ENCODE measurements at places on chromosomes 2 and 18.

DNA sequence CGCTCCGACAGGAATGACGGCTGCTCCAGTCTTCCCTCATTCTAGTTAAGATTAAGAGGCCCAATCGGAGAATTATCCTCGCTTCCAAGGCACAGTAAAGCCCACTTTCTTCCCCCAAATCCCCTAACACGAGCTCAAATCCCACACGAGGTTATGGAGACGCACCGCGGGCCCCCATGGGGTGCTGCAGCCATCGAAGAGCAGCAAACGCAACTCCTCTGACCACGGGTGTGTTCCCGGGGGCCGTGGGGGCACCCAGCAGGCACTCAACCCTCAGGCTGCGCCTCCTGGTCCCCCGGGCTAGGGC is 446 bp downstream of the COPS9 start:
- no peak for DNase-seq
- H3K27ac ChIP-seq, result peak overlapping the region; percentile 93
- H3K4me3 ChIP-seq, result peak overlapping the region; percentile 91
- peaks cover 17% of the 10 kb centered on the region for H3K4me1 ChIP-seq
- no peaks in the 10 kb centered on the region for H3K27me3 ChIP-seq

DNA sequence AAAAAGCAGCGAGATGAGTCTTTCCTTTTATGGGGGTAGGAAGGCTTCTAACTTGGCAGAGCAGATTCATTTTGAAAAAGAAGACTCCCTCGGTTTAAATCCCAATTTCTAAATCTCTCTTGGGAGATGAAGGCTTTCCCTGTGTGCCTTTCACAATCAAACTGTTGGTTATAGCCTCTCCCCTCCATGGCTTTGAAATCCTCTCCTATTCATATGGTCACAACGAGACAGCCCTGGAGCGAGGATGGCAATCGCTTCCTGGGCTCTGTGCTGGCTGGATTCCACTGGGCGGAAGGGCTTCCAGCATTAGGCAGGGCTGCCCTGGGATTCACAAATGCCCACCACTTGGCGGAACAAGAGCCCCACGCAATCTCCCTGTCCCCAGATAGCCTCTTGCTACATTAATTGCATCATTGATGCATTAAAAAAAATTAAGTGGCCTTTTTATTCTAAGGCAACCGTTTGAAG is 1.6 kb downstream of the CAVIN2 start:
- DNase-seq, result peak; percentile 68
- H3K4me3 ChIP-seq, result peak overlapping the region; percentile 90
- H3K36me3 ChIP-seq, result peaks cover 15% of the 10 kb centered on the region
- peak overlapping the region; percentile 86 for H3K27ac ChIP-seq
- no peaks in the 10 kb centered on the region for H3K27me3 ChIP-seq
- peaks cover 45% of the 10 kb centered on the region for H3K4me1 ChIP-seq

DNA sequence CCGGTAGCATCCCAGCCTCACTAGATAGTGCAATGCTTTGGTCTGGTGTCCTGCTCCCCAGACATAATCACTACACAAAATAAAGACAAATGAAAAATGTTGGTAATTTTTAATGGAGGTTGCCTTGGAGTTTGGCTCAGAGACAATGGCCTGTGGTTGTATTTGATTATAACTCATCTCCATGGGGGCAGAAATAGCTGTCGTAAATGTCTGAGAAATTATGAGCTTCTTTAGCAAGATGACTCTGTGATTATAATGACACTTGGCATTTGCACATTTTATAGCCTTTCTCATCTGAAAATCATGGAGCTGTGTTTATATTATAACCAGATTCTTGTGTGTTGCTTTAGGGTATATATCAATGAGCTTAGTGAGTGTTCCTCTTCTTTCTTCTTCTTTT is 1779.7 kb upstream of the CELF4 start:
- H3K36me3 ChIP-seq, result no peaks in the 10 kb centered on the region
- DNase-seq, result no peak
- no peak overlapping the region for H3K27ac ChIP-seq
- H3K4me1 ChIP-seq, result no peaks in the 10 kb centered on the region

DNA sequence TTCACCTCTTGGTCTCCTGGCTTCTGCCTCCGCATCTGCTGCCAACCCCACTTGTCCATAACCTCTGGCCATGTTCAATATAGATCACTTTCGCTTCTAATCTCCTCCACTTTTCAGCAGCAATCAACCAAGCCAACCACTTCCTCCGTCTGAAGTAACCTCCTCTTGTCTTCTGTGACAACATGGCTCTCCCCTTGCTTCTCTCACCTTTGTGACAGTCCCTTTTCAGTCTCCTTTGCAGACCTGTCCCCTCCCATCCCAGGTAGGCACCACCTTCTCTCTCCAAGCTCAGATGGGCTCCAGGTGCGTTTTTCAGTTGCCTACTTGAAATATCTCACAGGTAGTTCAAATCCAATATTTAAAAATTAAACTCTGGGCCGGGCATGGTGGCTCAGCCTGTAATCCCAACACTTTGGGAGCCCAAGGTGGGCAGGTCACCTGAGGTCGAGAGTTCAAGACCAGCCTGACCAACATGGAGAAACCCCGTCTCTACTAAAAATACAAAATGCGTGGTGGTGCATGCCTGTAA is 4.7 kb upstream of the PSD4 start:
- H3K4me1 ChIP-seq, result peaks cover 14% of the 10 kb centered on the region
- DNase-seq, result no peak
- H3K27me3 ChIP-seq, result no peaks in the 10 kb centered on the region
- no peak overlapping the region for H3K4me3 ChIP-seq

- no peaks in the 10 kb centered on the region for H3K36me3 ChIP-seq
- H3K27me3 ChIP-seq, result no peaks in the 10 kb centered on the region
- peaks cover 35% of the 10 kb centered on the region for H3K4me1 ChIP-seq
Measured at GRCh38 chr18:59715966-59716369, 18.7 kb upstream of the CCBE1 start.

GRCh38 chr2:153972412-153972811 is 100.7 kb downstream of the GALNT13 start:
- no peaks in the 10 kb centered on the region for H3K4me1 ChIP-seq
- H3K4me3 ChIP-seq, result no peak overlapping the region
- H3K27me3 ChIP-seq, result no peaks in the 10 kb centered on the region
- H3K36me3 ChIP-seq, result no peaks in the 10 kb centered on the region
- DNase-seq, result no peak
- H3K27ac ChIP-seq, result no peak overlapping the region

DNA sequence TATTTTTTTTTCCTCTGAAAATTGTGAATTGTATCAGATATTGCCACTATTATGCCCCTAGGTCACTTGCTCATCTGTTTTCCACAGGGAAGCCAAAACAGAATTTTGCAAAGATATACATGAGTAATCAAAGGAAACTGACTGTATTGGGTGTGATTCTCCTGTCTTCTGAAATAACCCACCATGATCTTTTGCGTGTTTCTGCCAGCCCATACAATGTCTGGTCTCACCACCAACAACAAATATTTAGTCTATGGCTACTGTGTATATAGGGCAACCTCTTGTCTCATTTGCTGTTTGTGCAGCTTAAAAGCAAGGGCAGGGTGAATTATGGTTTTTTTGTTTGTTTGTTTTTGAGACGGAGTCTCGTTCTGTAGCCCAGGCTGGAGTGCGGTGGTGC is 26.5 kb downstream of the EPAS1 start:
- peak; percentile 43 for DNase-seq
- no peak overlapping the region for H3K4me3 ChIP-seq
- H3K36me3 ChIP-seq, result peaks cover 10% of the 10 kb centered on the region
- peaks cover 61% of the 10 kb centered on the region for H3K4me1 ChIP-seq
- no peaks in the 10 kb centered on the region for H3K27me3 ChIP-seq

GRCh38 chr2:118249531-118249930 is 161.3 kb downstream of the INSIG2 start:
- no peaks in the 10 kb centered on the region for H3K36me3 ChIP-seq
- no peaks in the 10 kb centered on the region for H3K27me3 ChIP-seq
- no peak overlapping the region for H3K27ac ChIP-seq
- H3K4me3 ChIP-seq, result no peak overlapping the region

DNA sequence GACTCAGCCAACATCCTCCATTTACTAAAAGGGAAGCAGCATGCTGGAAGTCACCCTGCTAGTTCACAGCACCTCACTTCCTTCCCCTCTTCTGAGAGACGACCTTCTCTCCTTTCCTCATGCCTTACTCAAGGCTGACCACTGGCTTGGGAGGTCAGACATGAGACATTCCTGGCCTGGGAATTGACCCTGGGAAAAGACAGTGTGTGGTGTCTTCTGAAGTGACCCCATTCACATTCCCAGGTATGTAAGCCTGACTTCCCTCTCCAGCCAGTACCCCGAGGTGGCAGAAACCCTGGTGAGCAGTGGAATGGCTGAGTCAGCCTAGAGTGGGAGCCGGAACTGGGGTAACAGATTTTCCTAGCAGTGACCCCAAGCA is 92.4 kb downstream of the PLB1 start:
- no peak overlapping the region for H3K4me3 ChIP-seq
- no peak overlapping the region for H3K27ac ChIP-seq
- H3K36me3 ChIP-seq, result peaks cover 5% of the 10 kb centered on the region
- DNase-seq, result no peak
- no peaks in the 10 kb centered on the region for H3K27me3 ChIP-seq

GRCh38 chr2:11073776-11074175 is 81.5 kb upstream of the SLC66A3 start:
- DNase-seq, result no peak
- H3K27ac ChIP-seq, result no peak overlapping the region
- no peaks in the 10 kb centered on the region for H3K4me1 ChIP-seq
- H3K27me3 ChIP-seq, result peaks cover 51% of the 10 kb centered on the region
- H3K36me3 ChIP-seq, result no peaks in the 10 kb centered on the region
- no peak overlapping the region for H3K4me3 ChIP-seq

GRCh38 chr18:23284629-23285028 is 149.3 kb downstream of the CABLES1 start:
- peak overlapping the region; percentile 77 for H3K27ac ChIP-seq
- H3K4me3 ChIP-seq, result no peak overlapping the region
- peaks cover 30% of the 10 kb centered on the region for H3K4me1 ChIP-seq

GRCh38 chr2:219418155-219419011 is at the start of gene DES:
Gene DES, plus strand, starts transcription at chr2:219418377. Its CDS starts 86 bp downstream, at chr2:219418463.
- no peak for DNase-seq
- H3K27ac ChIP-seq, result no peak within 1 kb of the TSS
- no peaks in the 10 kb centered on the region for H3K4me1 ChIP-seq
- no peak within 1 kb of the TSS for H3K4me3 ChIP-seq
- H3K36me3 ChIP-seq, result no peaks in the 10 kb centered on the region

DNA sequence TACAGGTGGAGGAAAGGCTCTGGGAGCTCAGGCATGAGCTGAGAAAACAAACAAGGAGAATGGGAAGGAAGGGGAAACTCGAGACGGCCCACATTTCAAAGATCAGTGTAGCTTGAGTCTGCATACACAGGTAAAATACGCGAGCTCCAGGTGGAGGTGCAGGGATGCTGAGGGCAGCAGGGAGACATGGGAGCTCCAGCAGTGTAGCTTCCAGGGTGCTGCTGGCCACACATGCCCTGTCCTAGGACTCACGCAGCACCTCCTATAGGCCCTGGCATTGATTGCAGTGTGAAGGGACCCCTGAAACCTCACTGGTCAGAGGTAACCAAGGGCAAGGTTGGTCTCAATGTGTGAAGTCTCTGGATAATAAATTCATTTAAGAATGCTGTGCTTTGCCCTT is 362.8 kb upstream of the HS6ST1 start:
- no peaks in the 10 kb centered on the region for H3K4me1 ChIP-seq
- no peak overlapping the region for H3K4me3 ChIP-seq
- H3K27ac ChIP-seq, result no peak overlapping the region
- no peak for DNase-seq
- no peaks in the 10 kb centered on the region for H3K27me3 ChIP-seq

GRCh38 chr2:24785671-24786321 is 7.4 kb downstream of the PTRHD1 start:
- H3K36me3 ChIP-seq, result peaks cover 10% of the 10 kb centered on the region
- H3K27me3 ChIP-seq, result peaks cover 5% of the 10 kb centered on the region
- no peak overlapping the region for H3K4me3 ChIP-seq
- no peaks in the 10 kb centered on the region for H3K4me1 ChIP-seq

- H3K4me1 ChIP-seq, result peaks cover 16% of the 10 kb centered on the region
- peak overlapping the region; percentile 77 for H3K27ac ChIP-seq
- no peaks in the 10 kb centered on the region for H3K36me3 ChIP-seq
- peak; percentile 82 for DNase-seq
- peak overlapping the region; percentile 24 for H3K4me3 ChIP-seq
Measured at GRCh38 chr2:190759749-190760213, 110.9 kb downstream of the NAB1 start.

DNA sequence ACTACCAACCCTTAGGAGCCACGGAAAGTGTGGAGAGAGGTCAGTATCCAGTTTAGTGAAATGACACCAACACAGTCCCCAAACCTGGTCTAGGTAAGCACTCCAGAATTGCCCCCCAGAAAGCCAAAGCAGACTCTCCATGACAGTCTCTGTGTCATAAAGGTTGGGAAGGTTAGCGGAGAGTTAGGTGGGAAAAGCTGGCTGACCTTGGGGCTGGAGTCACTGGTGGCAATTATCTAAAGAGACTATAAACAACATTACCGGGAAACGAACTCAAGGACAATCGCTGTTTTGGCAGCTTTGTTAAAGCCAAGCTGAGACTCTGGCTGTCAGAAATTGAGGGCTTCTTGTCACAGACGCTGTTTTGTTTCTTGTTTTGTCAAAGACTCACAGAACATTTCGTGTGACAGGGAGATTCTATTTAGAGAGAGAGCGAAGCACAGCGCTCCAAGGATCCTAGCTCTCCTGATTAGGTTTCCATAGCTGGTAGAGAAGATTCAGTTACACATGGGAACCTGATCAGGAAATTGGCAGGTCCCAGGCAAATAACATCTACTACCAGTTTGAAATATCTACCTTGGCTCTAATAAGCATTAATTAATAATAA is 111.3 kb downstream of the LNPK start:
- H3K36me3 ChIP-seq, result no peaks in the 10 kb centered on the region
- no peak overlapping the region for H3K27ac ChIP-seq
- no peak for DNase-seq
- H3K4me1 ChIP-seq, result no peaks in the 10 kb centered on the region
- no peak overlapping the region for H3K4me3 ChIP-seq

DNA sequence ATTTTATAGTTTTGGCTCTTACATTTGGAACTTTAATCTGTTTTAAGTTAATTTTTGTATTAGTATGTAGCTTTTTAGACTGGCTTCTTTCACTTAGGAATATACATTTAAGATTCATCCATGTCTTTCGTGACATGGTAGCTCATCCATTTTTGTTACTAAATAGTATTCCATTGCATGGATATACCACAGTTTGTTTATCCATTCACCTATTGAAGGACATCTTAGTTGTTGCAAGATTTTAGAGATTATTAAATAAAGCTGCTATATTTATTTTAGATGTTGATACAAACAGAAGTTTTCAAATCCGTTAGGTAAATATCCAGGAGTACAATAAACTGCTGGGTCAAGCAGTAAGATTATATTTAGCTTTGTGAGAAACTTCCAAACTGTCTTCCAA is 58.0 kb upstream of the ZNF521 start:
- no peaks in the 10 kb centered on the region for H3K4me1 ChIP-seq
- H3K36me3 ChIP-seq, result peaks cover 6% of the 10 kb centered on the region
- no peak for DNase-seq
- no peak overlapping the region for H3K27ac ChIP-seq
- no peaks in the 10 kb centered on the region for H3K27me3 ChIP-seq

DNA sequence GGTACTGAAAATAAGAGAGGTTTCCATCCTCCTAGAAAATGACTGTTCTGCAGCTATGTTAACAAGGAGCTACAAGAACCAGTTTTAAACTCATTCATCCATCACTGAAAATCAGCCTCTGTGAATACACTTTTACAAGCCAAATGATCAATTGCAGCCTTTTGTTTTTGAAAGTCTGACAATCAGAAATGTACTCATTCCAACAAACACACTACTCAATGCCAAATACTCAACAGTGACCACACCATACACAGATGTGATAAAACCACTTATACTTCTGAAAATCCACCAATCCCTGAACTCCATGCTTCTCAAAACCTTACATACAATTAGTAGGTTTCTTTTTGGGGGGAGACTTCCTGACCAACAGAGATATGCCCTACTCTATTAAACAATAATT is 663.9 kb upstream of the CHAC2 start:
- H3K36me3 ChIP-seq, result no peaks in the 10 kb centered on the region
- no peaks in the 10 kb centered on the region for H3K27me3 ChIP-seq
- no peak overlapping the region for H3K27ac ChIP-seq
- no peak for DNase-seq
- no peak overlapping the region for H3K4me3 ChIP-seq
- H3K4me1 ChIP-seq, result peaks cover 15% of the 10 kb centered on the region

All from MCF 10A (cell line).